ENCODE measurements at places on chromosomes 2 and 18.

DNA sequence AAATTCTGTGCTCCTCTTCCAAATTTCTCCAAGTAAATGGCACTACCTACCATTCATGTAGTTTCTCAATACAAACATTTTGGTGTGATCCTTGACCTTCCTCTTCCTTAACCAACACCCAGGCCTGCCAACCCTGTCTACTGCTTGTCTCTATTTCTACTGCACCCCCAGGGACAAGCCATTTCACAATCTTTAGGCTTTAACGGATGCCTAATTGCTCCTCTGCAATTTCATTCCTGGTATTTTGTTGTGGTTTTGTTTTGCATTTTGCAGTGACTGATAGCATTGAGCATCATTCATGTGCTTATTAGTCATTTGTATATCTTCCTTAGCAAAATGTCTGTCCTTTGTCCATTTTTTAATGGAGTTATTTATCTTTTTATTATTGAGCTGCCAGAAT lies 10.0 kb downstream of the FAP start:
- no peak for DNase-seq

DNA sequence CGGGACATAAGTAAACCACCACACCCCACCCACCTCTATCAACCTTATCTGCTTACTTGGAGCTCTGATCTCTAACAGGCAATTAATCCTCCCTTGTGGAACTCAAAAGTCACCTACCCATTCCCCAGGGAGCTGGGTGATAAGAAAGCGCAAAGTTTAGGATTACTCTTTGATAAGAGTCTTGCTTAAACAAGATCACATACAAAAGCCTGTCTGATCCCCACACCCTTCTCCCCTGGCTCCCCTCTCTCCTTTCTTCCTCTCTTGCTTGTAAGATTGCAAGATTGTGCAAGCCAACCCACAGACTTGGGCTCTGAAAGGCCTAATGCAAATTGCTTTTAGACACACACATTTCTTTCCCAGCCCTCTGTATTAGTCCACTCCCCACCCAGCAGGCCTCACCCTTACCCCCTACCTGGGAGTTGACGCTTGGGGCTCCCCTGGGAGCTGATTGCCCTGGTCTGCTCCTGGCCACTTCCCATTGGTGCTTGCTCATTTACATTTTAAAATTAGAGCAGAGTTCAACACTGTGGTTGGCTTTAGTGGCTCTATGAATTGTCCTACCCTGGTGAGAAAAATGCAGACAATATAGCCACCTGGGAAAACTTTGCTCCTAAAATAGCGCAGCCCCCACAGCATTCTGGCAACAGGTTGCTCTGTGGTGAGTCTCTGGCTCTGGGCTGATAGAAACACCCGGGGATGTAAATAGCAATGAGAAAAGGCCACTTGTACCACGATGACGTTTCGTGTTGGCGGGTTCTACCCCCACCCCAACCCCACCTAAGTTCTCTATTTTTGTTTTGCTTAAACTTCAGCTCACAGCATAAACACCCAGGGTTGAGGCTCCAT lies 92.8 kb upstream of the MSH2 start:
- DNase-seq = no peak

- no peak for DNase-seq
These were observed 1454.4 kb upstream of the CELF4 start for GRCh38 chr18:39019989-39020388.

DNA sequence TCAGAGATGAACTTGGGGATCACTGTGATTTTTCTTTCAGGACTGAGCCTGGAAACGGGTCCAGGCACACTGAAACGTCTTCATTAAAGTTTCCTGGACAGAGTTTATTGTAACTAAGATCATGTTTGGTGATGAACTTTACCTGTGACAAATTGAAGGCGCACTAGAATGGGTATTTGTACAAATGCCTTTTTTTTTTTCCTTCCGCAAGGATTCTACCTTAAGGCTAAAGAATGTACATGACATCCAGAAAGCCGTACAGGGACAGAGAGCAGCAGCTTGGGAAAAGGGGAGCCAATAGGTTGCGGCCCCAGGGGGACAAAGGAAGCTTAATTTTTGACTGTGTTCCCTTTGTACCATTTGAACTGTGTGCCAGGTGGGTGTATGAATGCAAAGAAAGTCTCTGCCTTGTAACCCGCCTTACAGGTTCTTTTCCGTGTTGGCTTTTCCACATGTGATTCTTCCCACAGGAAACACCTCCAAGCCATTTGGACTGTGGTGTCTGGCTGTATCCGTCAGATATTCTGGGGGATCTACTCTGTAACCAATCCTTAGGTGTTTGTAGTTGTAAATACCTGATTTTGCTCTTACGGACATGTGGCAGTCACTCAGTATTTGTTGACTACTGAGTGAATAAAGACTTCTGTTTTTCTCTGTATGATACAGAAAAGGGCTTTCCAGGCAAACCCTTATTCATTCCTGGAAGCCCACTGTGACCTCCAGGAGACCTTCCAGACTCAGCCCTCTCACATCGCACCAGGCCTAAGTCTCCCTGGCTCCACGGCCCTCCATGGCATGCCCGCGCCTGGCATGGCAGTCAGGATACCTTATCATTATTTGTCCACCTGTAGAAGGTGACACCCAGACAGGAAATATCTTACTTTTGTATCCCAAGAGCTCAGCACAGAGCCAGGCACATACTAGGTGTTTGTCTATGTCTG lies 1.1 kb downstream of the LRRFIP1 start:
- no peak for DNase-seq

GRCh38 chr2:56088411-56088810 lies 95.4 kb upstream of the CCDC85A start:
- DNase-seq = no peak

DNA sequence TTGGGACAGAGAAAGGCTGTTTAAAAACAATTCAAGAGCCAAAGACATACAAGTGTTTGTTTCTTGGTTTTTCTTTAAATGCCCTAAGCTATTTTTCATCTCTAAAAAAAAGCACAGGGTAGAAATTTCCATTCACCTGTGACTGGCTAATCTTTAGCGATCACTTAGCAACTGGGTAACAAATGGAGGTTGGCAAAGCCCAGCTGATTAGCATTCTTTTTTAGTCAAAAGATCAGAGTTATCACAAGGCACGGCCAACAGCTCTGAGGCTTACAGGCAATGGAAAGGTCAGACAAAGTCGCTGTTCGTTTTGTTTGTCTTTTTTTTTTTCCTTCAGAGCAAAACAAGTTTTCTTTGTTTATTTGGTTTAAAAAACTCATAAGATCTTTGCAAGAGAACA lies 29.0 kb upstream of the TTR start:
- DNase-seq = no peak

- no peak for DNase-seq
These were observed 130.3 kb downstream of the MYCN start for GRCh38 chr2:16070648-16070971.

GRCh38 chr2:219497495-219498279 lies 1.0 kb upstream of the GMPPA start:
- DNase-seq = no peak

DNA sequence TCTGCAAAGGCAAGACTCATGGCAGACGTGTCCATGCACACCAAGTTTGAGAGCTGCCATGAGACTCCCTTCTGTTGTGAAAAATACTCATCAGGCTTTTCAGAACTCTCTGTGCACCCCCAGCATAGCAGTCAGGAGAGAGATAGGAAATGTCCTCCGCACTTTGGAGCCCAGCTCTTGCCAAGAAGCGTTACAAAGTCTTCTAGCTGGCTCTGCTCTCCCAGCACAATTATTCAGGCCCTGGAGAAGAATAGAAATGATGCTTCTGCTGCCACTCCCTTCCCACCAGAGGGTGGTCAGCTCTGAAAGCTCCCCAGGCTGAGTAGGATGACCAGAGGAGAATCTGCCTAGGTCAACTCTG lies 594.4 kb upstream of the ID2 start:
- no peak for DNase-seq

DNA sequence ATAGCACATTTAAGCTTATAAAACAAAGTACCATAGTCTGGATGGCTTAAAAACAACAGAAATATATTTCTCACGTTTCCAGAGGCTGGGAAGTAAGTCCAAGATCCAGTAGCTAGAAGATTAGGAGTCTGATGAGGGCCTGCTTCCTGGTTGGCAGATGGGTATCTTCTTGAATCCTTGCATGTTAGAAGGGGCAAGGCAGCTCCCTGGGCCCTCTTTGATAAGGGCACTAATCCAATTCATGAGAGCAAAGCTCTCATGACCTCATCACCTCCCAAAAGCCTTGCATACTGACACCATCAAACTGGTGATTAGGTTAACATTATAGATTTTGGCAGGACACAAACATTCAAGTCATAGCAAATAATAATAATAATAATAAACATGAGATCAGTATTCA lies 146.4 kb downstream of the CCDC102B start:
- DNase-seq = no peak

DNA sequence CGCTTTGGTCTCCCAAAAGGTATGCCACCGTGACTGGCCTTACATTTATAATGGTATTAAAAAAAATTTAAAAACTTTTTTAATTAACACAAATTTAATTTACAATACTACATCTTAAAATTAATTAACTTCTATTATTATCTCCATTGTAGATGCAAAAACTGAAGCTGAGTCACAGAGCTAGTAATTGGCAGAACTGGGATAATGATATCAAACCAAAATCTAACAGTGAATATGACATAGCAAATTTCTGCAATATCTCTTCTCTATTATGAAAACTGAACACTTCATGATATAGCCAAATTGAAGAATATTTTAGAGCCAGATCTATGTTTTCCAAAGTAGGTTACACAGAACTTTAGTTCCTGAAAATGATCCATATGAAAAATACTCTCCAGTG lies 66.4 kb upstream of the CHAC2 start:
- no peak for DNase-seq

- DNase-seq = no peak
These were observed 89.9 kb downstream of the NOL10 start for GRCh38 chr2:10599921-10600320.

DNA sequence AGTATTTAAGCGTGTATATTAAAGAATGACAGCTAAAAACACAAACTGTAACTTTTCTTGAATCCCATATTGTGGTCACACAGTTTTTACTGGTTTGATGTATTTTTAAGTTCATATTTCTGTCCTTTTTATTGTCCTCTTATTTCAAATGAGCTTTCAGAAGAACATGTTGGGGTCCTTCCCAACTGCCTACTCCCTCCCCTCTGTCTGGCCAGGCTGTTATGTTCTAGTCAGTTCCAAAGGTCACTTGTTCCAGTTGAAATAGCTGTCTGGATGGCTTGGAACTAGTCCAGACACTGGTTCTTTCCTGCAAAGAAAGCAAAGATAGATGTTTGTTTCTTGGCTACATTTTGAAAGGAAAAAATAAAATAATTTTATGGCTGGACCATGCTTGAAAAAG lies 306.9 kb downstream of the GULP1 start:
- DNase-seq = no peak

- no peak for DNase-seq
These were observed 104.3 kb downstream of the VWC2L start for GRCh38 chr2:214515111-214515510.

- no peak for DNase-seq
These were observed 70.0 kb downstream of the VSNL1 start for GRCh38 chr2:17610521-17610920.

DNA sequence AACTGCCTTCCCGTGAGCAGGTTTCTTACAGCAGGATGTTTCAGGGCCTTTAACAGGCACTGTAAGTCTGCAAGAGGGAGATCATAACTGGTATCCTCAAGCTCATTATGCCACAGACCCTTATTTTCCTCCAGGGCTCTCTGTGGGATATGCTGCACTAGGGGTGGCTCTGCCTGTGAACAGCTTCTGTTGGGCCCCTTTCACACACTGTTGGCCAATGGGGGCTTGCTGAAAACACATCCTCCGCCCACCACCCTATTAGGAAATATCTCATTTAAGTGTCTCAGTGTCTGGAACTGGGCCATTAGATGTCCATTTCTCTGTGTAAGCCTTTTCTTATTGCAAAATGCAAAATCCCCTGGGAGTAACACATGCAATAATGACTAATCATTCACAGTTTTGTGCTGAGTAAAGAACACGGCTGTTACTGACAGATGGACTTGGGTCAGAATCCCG lies 414.3 kb upstream of the HS6ST1 start:
- DNase-seq = no peak

DNA sequence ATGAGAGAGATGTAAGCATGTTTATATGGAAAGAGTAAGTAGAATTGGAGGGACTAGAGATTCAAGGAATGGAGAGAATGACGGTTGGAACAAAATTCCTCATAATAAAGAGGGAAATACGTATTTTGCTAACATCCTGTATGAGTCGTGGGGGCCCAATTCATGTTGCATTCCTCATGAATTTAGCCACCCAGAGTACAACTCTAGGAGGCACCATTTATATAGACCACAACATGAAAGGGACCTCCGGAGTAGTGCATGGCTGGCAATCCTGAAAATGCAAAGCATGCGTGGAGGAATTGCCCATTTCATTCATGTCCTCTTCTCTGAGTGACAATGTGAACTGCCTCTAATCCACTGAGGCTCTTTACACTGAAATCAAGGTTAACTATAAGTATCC lies 168.2 kb downstream of the ZEB2 start:
- DNase-seq = no peak

DNA sequence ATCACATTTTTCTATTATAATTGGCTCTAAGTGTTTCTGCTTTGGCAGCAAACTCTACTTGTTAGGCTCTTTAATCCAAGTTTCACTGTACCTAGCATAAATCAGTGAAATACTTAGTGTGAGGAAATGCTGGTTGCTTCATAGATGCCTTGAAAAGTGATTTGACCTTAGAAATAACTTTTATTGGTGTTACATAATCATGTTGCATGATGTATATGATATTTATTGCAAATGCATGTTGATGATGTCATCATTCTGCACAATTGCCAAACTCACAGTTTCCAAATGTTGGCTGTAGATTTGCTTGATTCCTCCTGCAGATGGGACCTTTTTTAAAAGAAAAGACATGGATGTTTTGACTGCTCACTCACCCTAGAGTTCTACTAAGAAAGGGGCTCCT lies 137.6 kb upstream of the BCL2L11 start:
- no peak for DNase-seq

DNA sequence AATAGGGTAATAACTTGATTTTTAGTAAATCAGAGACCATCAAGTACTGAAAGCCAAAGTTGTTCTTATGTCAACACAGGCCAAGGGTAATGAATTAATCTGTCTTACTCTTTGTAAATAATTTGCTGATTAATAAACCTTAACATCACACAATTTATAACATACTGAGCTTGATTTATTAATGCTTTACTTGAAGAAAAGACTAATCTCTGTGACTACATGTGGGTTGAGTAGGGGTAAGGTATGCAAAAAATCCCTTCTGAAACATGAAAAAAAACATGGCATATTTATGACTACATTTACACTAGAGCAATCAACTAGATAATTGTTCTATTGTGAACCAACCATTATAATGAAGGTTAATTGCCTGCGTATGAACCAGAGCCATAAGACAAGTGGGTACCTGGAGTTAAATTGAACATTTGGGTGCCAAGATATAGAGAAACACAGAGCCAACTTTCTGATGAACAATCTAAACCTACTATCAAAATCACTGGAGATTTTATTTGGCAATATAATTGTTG lies 67.7 kb upstream of the GRB14 start:
- no peak for DNase-seq

Data from activated naive CD8-positive, alpha-beta T cell treated with anti-CD3 and anti-CD28 coated beads, Interleukin-2, amount 50 U/mL, for 16 hours (primary cell).